ENCODE measurements at places on chromosomes 13 and 19. TPM values are rescaled to one million over a fixed set of nuclear protein-coding genes. Genes with fewer than 3 reads are reported as not detected.

ZSCAN1 gene
- polyA plus RNA-seq: not detected

GRCh38 chr13:45544520-45544919 is 71.0 kb downstream of the ERICH6B start:
- H3K27me3 ChIP-seq: peaks cover 1% of the 10 kb centered on the region
- H3K4me1 ChIP-seq: no peaks in the 10 kb centered on the region
- no peak for DNase-seq
- H3K4me3 ChIP-seq: no peak overlapping the region
- no peak overlapping the region for H3K27ac ChIP-seq
- no peaks in the 10 kb centered on the region for H3K36me3 ChIP-seq

- no peaks in the 10 kb centered on the region for H3K4me1 ChIP-seq
- no peaks in the 10 kb centered on the region for H3K36me3 ChIP-seq
- no peak overlapping the region for H3K4me3 ChIP-seq
- H3K27ac ChIP-seq: no peak overlapping the region
- DNase-seq: no peak
Measured at GRCh38 chr13:84810781-84811180, 928.5 kb upstream of the SLITRK1 start.

CEACAM21 gene
- 19.8 TPM for polyA plus RNA-seq

PLK5 gene
- polyA plus RNA-seq: not detected

- no peaks in the 10 kb centered on the region for H3K36me3 ChIP-seq
- DNase-seq: no peak
- H3K4me3 ChIP-seq: no peak overlapping the region
- no peak overlapping the region for H3K27ac ChIP-seq
Measured at GRCh38 chr13:111399776-111400538, 79.5 kb downstream of the TEX29 start.

DNA sequence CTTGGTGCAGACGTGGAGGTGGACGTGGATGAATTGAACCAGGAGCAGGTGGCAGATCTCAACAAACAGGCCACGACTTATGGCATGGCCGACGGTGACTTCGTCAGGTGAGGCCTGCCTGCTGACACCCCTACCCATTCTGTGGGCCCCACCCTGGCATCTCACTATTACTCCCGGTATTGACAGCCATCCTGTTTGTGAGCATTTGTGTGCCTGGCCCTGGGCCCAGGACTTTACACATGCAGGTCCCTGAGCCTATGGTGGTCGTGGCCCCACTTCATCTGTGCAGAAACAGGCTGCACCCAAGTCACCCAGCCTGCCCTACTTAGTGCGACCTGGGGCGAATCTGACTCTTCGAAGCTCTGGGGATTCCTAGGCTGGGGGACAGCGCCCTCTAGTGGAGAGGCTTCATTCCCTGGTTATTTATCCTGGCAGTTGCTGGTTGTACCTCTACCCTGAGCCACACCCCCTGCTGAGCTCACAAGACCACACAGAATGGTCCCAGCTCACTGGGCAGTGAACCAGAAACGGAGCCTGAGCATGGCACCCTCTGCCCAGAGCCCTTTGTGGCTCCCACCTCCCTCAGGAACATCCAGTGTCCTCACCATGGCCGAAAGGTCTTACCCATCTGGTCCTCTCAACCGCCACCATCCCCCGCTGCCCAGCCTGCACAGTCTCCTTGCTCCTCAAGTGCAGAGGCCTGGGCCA is 16.9 kb downstream of the ZNF296 start:
- peaks cover 89% of the 10 kb centered on the region for H3K36me3 ChIP-seq
- DNase-seq: peak; percentile 67

MYO1F gene
- polyA plus RNA-seq: 4.4 TPM

FAM124A gene
- not detected for polyA plus RNA-seq

- H3K27me3 ChIP-seq: peaks cover 36% of the 10 kb centered on the region
- H3K4me1 ChIP-seq: no peaks in the 10 kb centered on the region
- no peak for DNase-seq
- H3K36me3 ChIP-seq: peaks cover 3% of the 10 kb centered on the region
Measured at GRCh38 chr19:8370176-8371010, 6.4 kb downstream of the ANGPTL4 start.

RDH8 gene
- polyA plus RNA-seq: not detected

FUT1 gene
- polyA plus RNA-seq: not detected

DNA sequence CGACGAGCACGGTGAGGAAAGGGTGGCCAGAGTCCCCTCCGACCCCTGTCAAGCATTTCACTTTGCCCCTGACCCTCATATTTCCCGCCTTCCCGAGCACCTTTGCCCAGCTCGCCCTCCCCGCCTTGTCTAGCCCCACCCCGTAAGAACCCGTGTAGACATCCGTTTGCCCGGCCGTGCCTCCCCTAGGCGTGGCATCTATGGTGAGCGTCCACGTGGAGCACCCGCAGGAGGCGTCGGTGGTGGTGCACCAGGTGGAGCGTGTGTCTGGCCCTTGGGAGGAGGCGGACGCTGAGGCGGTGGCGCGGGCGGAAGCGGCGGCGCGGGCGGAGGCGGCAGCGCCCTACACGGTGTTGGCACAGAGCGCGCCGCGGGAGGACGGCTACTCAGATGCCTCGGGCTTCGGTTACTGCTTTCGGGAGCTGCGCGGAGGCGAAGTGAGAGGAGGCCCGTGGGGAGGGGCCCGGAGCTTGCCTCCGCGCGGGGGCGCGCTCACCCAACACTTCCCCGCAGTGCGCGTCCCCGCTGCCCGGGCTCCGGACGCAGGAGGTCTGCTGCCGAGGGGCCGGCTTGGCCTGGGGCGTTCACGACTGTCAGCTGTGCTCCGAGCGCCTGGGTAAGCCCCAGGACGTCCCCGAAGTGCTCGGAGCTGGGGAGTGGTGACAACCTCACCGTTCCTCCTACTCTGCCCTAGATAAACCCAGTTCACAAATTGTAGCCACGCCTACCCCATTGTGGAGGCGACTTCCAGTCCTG is 4.2 kb downstream of the LTBP4 start:
- H3K36me3 ChIP-seq: no peaks in the 10 kb centered on the region
- H3K4me3 ChIP-seq: peak overlapping the region; percentile 86
- peaks cover 17% of the 10 kb centered on the region for H3K27me3 ChIP-seq
- peak overlapping the region; percentile 92 for H3K27ac ChIP-seq
- H3K4me1 ChIP-seq: peaks cover 88% of the 10 kb centered on the region
- DNase-seq: peak; percentile 68

- peak; percentile 21 for DNase-seq
- peak overlapping the region; percentile 100 for H3K27ac ChIP-seq
- H3K27me3 ChIP-seq: no peaks in the 10 kb centered on the region
- peaks cover 66% of the 10 kb centered on the region for H3K36me3 ChIP-seq
- H3K4me1 ChIP-seq: peaks cover 82% of the 10 kb centered on the region
- peak overlapping the region; percentile 100 for H3K4me3 ChIP-seq
Measured at GRCh38 chr19:5621945-5622464, 571 bp downstream of the SAFB2 start.

Measured in naive thymus-derived CD8-positive, alpha-beta T cell (primary cell).